ENCODE measurements at places on chromosomes 13 and 19. TPM values are rescaled to one million over a fixed set of nuclear protein-coding genes. Genes with fewer than 3 reads are reported as not detected.

The NANOS3 gene
- total RNA-seq = 1.3 TPM

The ZNF254 gene
- total RNA-seq = 14.7 TPM

The KIR2DL4 gene
- 0.44 TPM for total RNA-seq

The LAIR1 gene
- total RNA-seq = 82.3 TPM

The GNA15 gene
- 131 TPM for total RNA-seq

The TMEM145 gene
- 0.20 TPM for total RNA-seq

The STAP2 gene
- total RNA-seq = 3.9 TPM

The SLC25A23 gene
- 28.3 TPM for total RNA-seq

The SPRY2 gene
- total RNA-seq = 0.13 TPM
